RKO (cell line): ENCODE measurements at places on chromosomes 7 and 10.

- no peak for DNase-seq
These were observed 152.1 kb upstream of the GHITM start for GRCh38 chr10:83987216-83987615.

DNA sequence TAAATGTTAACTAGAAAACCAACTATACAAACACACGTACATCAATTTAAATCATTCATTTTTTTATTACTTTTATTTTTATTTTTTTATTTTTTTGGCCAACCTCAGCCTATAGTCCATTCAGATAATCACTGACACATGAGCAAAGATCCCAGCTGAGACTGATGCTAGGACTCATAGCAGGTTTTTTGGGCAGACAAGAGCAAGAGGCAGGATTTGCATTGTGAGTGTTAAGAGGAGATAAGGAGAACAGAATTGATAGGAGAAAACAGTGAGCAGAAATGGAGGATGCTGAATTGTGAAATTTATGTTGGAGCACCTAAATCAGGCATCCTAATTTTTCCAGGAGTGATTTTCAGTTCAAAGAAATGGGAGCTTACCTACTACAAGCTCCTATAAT lies 240.3 kb downstream of the SEMA3D start:
- DNase-seq = no peak

DNA sequence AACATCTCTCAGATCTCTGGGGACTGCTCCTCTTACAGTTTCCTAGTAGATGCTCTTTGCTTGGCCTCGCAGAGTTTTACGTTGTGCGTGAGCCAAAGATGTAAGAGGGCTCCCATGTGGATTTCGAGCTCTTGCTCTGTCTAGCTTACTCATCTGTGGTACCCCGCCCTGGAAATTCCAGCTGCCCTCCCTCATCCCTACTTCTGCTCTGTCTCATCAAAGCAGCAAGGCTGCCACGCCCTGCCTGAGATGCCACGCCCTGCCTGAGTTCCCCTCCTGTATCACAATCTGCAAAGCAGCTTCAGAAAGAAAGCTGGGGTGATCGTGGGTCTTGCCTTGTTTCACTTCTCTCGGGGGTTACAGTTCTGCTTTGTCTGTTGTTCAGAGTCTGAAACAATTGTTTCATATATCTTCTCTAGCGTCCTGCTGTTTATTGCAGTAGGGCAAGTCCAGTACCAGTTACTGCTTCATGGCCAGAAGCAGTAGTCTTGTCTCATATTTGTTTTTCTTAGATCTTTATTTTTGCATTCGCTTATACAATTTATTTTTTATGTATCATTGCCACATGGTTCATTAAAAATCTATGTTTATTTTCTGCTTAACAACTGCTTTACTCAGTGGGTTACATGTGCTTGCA lies 36.1 kb upstream of the CCNY start:
- DNase-seq = peak; percentile 65

GRCh38 chr7:98194186-98194585 lies 17.1 kb upstream of the BHLHA15 start:
- DNase-seq = no peak

GRCh38 chr10:28403090-28403489 lies 100.2 kb upstream of the MPP7 start:
- DNase-seq = no peak

DNA sequence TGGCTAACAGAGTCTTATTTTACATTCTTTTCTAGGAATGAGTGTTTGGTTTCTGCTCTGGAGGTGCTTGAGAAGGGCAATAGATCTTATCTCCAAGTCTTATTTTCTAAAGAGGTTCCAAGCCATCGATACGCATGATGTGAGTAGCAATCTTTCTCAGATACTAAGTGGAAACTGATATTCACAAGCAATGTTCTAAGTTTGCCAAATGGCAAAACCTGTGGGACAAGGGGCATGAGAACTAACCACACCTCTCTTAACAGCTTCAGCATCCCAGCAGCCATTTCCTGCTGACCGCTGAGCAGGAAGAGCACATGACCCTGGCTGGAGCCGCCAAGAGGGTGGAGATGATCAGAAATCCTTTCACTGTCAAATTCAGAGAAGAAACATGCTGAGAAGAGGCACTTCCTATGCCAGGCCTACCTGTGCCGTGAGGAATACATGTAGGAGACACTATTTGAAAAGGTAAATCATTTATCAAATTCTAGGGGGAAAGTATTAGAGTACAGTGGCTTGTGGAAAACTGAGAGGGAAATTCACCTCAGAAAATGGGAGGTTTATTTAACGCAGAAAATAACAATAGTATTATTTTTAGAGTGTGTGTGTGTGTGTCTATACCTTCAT lies 35.2 kb downstream of the CCDC71L start:
- no peak for DNase-seq

DNA sequence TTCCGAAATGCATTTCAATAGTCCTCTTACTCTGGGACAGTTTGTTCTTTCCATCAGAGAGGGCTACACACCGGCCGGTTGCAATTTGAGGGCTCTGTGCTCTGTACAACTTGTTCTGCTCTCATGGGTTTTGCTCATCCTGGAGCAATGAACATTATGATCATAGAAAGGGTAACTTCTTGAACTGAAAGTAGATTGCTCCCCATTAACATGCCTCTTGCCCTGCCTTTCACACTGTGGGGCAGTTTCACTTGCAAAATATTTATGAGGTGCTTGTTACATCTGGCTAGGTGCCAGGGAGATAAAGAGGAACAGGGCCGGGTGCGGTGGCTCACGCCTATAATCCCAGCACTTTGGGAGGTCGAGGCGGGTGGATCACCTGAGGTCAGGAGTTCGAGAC lies 97.3 kb upstream of the MPP7 start:
- DNase-seq = no peak

DNA sequence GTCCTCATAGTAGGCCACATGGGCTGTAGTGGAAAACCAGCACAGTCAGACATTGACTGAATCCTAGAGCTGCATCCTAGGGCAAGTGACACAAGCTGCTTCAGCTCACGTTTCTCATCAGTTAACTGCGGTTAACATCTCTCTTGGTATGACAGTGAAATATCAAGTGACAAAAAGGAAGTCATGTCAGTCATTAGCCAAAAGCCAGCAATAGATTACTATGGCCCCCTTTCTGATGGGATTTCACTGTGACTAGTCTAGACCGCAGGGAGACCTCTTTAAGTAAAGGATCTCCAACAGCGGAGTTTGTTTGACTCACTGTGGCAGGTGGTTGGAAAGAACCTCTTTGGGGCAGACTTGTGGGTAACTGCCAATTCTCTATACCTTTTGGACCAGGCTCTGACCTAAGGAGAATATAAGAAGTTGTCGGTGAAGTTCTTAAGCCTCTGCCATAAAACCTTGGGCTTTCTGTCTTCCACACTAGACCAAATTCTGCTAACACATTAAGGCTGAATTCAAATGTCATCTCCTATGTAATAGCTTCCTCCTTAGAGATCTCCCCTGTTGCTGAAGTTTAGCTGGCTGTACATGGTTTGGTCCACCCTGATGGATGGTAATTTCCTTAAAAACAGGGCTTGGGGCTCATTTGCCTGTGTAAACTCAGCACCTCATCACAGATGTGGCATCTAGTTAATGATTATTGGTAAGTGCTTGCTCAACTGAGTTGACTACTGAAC lies 115.3 kb downstream of the SGMS1 start:
- no peak for DNase-seq

- DNase-seq = no peak
These were observed 19.0 kb upstream of the DGKI start for GRCh38 chr7:137865764-137866163.

GRCh38 chr7:110877016-110877415 lies 213.9 kb upstream of the LRRN3 start:
- no peak for DNase-seq

- no peak for DNase-seq
These were observed 42.5 kb downstream of the PPP1R3C start for GRCh38 chr10:91590142-91590903.

- DNase-seq = no peak
These were observed 5.7 kb downstream of the ANKRD2 start for GRCh38 chr10:97578171-97578844.

- DNase-seq = no peak
These were observed 369.5 kb downstream of the SORCS3 start for GRCh38 chr10:105010411-105011121.

DNA sequence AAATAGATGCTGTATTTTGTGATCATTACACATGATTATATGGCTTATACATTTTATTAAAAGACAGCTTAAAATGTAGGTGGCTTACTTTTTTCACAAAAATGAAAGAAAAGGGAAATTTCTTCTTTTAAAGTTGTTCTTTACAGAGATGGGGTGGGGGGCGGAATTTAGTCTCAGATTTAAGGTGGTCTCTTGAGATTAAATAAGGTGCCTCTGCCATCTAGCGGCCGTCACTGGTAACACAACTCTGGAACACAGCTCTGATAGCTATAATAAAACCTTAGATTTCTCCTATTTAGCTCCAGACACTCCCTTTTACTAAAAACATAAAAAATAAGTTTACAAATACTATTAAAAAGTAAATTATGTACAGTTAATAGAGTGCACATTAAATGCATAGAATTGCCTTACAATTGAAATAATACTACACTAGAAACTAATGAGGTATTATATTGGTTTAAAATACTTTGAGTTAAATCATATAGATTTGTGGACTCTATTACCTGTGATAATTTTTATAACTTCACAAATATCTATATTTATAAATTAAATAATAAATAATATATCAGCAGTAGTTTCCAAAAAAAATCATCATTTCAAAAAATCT lies 210.9 kb downstream of the DGKB start:
- peak; percentile 24 for DNase-seq

- DNase-seq = no peak
These were observed 233.7 kb upstream of the PTN start for GRCh38 chr7:137577184-137577583.

- no peak for DNase-seq
These were observed 5.6 kb upstream of the ZNF518A start for GRCh38 chr10:96124230-96125141.

DNA sequence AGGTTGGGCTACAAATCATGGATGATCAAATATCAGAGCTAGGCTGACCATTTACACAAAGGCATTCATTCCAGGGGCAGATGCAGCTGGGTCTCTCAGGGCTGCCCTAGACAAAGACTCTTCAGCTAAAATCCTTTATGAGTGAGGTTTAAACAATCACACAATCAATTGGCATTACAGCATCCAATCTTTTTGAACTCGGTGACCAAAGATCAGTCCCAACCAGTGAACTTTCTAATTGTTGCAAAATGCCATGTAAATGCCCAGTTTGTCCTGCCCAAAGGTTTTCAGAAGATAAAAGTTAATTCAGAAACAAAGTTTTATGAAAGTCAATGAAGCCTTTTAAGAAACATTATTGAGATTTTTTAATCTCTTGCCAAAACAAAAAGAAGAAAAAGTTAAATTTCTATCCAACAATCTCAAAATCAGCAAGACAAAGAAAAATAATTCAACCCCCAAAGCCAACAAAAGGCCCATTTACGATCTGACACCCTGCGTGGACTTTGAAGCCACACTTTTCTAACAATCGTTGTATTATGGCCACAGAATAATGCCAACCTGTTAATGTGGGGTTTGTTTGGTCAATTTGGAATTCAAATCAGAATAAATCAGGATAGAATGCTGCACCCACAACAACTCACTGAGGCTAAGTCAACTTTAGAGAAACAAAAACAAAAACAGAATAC lies 40.9 kb downstream of the GPR37 start:
- no peak for DNase-seq

- DNase-seq = no peak
These were observed 40.1 kb downstream of the LYZL1 start for GRCh38 chr10:29328983-29329382.

- DNase-seq = no peak
These were observed 96.9 kb downstream of the SORBS1 start for GRCh38 chr10:95464280-95464679.

GRCh38 chr7:47181746-47182361 lies 400.1 kb downstream of the TNS3 start:
- no peak for DNase-seq

GRCh38 chr7:45923290-45923689 lies 2.2 kb upstream of the IGFBP3 start:
- DNase-seq = peak; percentile 47

- no peak for DNase-seq
These were observed 37.2 kb downstream of the NKX6-2 start for GRCh38 chr10:132748545-132749370.

GRCh38 chr7:98204670-98205069 lies 6.6 kb upstream of the BHLHA15 start:
- no peak for DNase-seq

- DNase-seq = no peak
These were observed 4.9 kb downstream of the DLX5 start for GRCh38 chr7:97019710-97020225.

- no peak for DNase-seq
These were observed 57.6 kb downstream of the IKZF1 start for GRCh38 chr7:50362142-50362541.

DNA sequence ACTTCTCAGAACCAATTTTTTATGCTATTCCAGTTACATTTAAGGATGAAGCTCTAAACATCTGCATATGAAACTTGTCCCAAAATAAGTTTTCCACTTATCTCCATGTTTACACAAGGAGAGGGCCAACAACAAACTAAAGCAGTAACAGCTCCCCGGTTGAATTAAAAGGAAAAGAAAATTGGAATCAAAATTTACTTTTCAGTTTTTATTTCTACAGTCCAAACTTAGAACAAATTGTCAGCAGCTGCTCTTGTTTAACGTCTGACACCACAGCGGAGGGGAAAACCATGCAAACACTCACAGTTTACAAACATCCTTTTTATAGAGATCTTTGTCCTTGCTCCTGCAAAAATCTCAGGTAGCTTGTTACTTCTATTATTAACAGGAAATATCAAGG lies 101.3 kb downstream of the COL28A1 start:
- no peak for DNase-seq

DNA sequence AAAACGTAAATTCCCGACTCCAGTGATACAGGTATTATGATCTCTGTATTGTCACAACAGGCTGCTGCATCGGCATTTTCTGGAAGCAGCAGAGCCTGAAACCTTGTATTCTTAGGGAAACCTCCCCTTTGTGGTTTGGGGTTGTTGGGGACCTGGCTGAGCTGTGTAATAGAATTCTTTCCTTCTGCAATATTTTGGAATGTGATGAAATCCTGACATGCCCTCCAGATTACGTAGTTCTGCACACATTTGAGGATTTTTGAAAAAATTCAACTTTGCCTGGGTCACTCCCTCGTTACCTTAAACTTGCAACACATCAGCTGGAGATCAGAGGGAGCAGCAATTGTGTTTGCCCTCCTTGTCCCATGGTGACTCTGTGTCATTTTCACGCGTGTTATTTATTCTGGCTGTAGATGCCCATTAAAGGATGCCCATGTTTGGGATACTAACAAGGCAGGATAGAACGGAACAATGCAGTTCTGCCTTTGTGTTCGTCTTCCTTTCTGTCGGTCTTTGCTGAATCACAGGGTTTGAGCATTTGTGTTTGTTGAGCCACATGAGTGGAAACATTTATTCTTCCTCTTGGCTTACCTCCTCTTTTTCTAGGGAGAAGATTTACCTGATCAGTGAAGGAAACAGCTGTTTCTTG lies 181.7 kb downstream of the TCF7L2 start:
- no peak for DNase-seq
